HuH-7 (cell line): ENCODE measurements at places on chromosomes 1 and 21.
A peak's percentile ranks its signal among the peaks of the same experiment; 100 is the strongest.

DNA sequence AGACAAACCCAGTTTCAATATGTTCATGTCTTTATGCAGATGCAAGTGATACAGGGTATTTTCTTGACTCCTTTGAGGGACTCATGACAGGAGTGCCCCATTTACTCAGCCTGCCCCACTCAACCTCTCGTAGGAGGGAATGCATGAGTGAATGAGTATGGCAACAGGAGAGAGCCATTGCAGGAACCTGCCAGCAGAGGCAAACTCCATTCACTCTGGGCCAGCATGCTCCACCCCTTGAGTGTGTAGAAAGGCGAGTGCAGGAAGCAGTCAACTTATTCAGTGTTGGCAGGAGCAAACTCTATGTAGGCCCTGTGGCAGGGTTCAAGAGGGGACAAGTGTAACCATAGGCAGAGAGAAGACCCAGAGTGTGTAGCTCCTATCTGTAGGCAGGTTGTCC, 1526.3 kb downstream of the PLA2G4A start:
- no peak for DNase-seq

- DNase-seq: no peak
These were observed 32.2 kb upstream of the FCRL3 start for GRCh38 chr1:157732755-157733154.

DNA sequence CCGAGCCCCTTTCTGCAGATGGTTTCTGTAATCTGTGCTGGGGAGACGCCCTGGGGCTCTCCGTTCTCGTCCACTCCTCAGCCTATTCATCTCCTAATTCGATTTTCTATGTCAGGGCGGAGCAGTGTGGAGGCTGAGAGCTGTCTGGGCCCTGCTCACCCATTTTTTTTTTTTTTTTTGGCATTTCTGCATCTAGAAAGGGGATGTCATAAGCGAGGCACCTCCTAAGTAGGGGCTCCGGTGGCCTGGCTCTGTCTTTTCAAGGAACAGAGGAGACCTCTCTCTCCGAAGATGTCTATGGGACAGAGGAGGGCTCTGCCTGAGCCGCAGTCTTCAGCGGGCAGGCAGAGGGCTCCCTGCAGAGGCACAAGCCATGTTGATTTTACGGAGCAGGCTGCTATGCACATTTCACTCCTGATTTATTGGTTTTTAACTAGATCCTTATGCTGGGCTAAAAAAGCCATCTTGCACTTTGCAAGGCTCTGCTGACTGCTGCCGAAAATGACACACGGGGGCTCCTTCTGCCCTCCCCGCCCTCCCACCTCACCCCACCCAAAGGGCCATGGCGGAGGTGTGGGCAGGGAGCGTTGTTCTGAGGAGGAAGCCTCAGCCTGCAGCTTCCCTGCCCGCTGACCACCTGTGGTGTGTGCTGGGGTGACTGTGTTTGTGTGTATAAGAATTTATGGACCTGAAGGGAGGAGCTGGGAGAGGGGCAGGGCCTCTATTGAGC, 71.0 kb downstream of the FOXD2 start:
- DNase-seq: peak; percentile 59

DNA sequence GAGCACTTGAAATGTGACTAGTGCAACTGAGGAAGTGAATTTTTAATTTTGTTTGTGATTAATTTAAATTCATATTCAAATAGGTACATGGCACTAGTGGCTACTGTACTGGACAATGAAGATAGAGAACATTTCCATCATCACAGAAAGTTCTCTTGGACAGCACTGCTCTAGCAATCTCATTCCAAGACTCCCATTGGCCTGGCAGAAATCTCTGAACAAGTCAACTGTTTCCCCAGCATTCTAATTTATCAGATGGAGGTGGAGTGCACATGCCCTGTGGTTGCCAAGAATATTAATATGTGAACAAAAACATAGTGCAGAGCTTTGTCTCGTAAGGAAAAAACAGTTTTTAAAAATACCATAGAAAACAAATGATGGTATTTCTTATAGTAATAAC, 81.3 kb downstream of the CLIC4 start:
- DNase-seq: no peak

DNA sequence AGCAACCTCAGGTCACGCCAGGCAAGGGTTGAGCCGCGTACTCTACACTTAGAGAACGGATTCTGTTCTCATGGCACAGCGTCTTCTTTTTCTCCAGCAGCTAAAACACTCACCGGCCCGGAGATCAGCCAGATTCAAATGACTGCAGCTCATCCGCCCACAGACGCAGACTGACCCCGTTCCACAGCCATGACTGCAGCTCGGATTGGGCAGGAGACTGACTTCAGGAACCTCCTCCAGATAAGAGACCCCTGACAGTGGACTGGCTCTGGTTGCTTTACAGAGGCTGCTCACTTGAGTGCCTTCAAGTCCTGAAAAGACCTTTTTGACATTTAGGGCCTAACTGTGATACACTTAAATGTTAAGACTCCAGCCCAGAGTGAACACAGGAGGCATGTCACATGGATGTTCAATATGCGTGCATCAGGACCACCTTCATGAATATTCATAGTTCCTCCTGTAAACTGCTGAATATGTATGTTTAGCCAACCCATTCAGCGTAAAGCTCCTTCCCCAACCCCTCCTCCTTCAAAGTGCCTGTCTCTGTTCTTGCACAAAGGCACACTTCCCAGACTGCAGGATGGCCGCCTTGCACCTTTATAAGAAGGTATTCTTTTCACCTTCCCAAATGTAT, 42.6 kb downstream of the BACE2 start:
- DNase-seq: no peak

- DNase-seq: no peak
These were observed 9.1 kb downstream of the ADAMTSL4 start for GRCh38 chr1:150558303-150558704.

DNA sequence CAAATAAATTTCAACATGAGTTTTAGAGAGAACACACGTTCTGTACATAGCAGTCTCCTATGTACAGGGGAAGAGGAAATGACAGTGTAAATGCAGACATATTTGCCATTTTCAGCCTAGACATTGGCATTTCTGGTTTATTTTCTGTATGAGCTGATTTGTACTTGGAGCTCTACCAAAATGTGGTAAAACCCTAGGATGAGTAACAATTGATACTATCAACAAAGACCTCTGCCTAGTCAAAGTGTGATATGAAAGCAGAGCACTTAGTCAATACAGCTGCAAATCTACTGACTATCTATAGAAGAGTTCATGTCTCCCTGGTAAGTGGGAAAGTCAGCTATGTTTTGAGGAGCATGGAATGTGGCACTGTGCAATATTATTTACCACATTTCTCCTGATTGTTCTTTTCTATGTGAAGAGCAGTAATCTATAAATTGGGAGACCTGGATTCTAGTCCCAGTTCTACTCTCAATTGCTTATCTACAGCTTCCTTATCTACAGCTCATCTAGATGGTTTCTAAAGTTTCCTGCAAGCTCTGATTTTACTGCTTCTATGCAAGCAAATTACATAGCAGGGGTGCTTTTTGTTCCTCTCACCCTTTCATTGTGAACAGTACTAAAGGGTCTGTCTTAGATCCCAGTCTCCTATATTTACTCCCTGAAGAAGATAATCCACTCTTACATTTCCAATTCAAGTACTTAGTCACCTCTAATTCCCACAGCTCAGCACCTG, 334.2 kb downstream of the NTNG1 start:
- no peak for DNase-seq

- DNase-seq: no peak
These were observed 123.6 kb upstream of the JUN start for GRCh38 chr1:58907398-58907797.

GRCh38 chr1:203037509-203038190, 11.4 kb downstream of the PPFIA4 start:
- no peak for DNase-seq

- DNase-seq: no peak
These were observed 29.4 kb downstream of the TMPRSS2 start for GRCh38 chr21:41478319-41479177.

DNA sequence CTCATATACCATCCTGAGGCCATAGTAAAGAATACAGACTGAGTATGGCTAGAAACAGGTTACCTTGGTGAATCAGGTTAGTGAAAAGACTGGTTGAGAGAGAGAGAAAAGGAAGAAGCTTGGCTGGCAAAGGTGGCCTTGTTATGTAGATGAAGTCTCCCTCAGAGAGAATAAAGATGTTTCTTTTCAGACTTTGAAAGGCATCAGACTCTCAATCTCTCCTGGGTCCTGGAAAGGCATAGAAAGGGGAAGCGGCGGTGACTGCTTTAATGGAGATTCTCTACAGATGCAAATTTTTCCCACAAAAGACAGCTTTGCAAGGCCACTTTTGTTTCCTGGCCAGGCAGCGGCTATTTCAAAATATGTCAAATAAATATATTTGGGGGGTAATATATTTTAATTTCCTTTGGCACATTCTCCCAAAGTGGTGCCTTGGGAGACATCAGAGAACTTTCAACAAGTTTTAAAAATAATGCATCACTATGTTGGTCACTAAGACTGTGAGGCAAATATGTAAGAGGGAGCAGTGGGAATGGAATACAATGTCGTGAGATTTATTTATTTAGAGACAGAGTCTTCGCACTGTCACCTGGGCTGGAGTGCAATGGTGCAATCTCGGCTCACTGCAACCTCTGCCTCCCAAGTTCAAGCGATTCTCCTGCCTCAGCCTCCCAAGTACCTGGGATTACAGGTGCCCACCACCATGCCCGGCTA, 46.1 kb downstream of the NPHS2 start:
- no peak for DNase-seq

- DNase-seq: no peak
These were observed 70.6 kb upstream of the RAB3GAP2 start for GRCh38 chr1:220342853-220343252.

DNA sequence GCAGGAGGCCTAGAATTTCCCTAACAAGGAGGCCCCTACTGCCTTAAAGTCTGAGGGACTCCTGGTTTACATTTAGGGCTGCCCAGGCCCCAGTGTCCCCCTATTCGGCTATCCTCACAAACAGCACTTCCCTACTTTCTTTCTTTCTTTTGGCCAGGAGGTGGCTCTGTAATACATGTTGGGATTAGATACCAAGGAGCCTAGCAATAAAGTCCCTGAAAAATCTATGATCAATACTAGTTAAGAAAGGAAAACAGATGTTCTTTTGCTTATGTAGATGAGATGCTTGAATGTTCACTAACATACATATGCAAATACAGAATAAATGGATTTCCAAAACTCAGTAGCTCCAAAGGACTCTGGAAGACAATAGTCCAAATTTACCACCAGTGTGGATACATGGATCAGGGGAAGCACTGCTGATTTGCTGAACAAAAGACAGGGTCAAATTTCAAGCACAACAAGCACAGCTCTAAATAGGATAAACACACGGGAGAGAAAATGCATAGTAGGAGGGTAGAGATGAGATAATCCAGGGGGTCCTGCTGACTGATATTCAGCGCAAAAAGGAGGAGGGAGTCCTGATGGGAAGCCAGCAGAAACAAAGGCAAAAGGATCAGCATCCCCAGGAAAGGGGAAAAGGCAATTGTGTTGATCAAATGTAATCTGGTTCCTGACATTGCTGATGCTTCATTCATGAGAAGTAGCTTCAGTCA, 240.0 kb downstream of the NUF2 start:
- peak; percentile 14 for DNase-seq

DNA sequence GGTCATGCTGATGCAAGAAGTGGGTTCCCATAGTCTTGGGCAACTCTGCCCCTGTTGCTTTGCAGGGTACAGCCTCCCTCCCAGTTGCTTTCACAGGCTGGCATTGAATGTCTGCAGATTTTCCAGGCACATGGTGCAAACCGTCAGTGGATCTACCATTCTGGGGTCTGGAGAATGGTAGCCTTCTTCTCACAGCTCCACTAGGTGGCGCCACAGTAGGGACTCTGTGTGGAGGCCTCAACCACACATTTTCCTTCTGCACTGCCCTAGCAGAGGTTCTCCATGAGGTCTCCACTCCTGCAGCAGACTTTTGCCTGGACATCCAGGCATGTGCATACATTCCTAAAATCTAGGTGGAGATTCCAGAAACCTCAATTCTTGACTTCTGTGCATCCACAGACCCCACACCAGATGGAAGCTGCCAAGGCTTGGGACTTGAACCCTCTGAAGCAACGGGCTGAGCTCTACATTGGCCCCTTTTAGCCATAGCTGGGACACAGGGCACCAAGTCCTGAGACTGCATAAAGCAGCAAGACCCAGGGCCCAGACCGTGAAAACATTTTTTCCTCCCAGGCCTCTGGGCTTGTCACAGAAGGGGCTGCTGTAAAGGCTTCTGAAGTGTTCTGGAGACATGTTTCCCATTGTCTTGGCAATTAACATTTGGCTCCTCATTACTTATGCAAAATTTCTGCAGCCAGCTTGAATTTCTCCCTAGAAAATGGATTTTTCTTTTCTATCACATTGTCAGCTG, 466.2 kb upstream of the PBX1 start:
- DNase-seq: no peak

DNA sequence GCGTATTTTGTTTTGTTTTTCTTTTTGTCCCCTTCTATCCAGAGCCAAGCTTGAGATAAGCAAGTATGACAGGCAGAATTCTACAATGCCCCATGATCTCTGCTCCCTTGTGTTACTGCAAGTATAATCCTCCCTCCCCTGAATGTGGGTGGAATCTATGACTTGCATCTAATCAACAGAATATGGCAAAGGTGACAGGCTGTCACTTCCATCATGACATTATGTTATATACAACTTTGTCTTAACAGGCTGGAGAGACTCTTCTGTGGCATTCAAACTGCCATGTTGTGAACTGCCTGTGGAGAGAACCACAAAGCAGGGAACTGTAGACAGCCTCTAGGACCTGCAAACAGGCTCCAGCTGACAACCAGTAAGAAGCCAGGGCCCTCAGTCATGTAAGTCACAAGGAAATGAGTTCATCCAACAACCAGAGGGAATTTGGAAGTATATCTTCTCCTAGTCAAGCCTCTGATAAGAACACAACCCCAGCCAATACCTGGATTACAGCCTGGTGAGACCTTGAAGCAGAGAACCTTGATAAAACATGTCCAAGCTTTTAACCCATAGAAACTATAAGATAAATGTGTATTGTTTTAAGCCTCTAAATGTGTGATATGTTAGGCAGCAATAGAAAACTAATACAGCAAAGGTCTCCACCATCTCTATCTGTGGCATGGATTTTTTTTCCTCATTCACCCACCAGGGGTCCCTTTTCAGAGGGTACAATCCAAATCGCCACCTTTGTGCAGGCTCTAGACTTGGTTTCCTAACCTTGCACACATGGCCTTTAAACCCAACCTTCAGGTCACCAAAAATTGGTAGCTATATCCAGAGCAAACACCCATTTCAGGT, 5.7 kb upstream of the C1orf162 start:
- DNase-seq: no peak

DNA sequence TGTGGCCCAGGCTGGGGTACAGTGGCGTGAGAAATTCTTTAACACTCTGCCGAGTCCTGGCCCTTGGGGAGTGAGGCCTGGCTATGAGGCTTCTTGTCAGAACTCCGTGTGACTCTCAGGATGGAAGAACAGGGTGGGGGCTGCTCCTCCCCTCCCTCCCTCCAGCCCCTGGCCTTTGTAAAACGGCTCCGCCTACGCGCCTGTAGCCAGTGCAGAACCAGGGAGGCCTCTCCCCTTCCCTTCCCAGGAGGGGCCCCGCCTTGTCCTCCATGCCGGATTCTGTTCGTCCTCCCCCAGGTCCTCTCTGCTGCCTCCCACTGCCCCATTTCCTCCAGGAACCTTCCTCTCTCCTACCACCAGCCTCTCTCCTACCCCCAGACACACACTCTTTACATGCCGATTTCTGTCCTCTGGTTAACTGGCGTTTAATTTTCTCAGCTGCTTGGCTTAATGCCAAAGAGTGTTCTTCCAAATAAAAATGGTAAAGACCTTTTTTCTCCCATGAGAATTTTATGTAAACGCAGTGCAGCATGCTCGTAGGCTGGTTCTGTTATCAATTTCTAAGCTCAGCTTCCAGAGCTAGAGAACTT, 21.0 kb downstream of the PDE9A start:
- no peak for DNase-seq
